ENCODE measurements at places on chromosomes 3 and 15.

DNA sequence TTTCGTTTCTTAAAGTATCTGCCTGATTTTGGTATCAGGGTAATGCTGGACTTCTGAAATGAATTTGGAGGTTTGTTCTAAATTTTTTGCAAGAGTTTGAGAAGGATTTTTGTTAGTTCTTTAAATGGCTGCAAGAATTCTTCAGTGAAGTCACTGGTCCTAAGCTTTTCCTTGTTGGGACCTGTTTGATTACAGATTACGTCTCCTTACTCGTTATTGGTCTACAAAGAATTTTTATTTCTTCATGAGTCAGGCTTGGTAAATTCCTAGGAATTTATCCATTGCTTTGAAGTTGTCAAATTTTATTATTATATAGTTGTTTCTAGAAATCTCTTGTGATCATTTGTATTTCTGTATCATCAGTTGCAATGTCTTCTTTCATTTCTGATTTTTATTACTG lies 196.0 kb downstream of the DPH6 start:
- DNase-seq: no peak

- DNase-seq: no peak
Observed at GRCh38 chr3:134621854-134622253, 29.0 kb downstream of the KY start.

DNA sequence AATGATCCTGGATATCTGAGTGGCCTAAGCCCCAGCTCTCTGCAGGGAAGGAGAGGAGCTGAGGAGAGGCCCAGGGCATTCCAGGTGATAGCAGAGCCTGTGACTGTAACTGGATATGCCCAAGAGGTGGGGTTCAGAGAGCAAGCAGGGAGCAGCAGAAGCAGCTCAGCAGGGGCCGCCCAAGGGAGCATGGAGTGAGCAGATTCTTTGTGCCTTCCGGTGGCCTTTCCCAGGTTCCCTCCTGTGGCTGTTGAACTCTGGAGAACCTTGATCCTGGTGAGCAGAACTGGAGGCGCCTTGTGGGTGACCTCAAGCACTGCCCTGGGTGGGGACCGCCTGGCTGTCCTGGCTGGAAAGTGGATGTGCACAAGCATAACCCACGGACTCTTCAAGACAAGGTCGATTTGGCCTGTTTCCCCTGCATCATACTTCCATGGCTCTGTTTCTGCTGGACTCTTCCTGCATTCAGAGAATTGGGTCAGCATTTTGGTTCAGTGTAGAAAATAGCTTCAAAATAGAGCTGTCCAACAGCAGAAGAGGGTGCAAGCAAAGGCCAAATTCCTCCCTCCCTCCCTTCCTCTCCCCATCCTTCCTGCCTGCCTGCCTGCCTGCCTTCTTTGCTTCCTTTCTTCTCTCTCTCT lies 76.1 kb downstream of the ARNT2 start:
- DNase-seq: no peak

GRCh38 chr3:58630076-58630709 lies 36.4 kb downstream of the FAM3D start:
- peak; percentile 77 for DNase-seq

DNA sequence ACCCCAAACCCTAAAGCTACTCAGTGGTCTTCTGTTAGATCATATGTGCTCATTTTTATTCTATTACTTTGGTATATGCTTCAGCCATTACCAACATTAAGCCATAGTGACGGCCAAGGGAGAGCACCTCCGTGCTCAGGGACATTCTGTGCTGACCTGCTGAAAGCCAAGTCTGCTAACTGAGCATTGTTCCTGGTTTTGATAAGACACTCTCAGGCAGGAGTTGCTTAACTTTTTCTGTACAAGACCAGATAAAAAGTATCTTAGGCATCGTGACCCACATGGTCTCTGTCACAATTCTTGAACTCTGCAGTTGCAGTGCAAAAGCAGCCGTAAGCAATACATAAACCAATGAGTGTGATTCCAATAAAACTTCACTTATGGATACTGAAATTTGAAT lies 100.6 kb downstream of the KLHL25 start:
- DNase-seq: no peak

DNA sequence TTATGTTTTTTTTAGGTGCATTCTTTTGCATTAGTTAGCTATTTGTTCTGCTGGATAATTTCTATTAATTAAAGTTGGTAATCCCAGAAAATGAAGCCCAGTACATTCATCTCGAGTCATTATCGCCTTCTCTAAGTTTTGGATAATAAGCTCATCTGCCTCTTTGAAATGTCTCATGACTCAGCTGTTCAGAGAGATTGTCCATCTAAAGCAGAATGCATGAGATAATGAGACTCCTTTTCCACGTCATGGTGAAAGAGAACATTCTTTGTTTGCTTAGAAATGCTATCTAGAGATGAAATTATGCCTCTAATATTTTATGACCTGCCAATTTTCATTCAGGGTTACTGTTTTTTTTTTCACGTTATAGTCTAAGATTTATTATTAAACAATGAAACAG lies 374.7 kb upstream of the GOLIM4 start:
- DNase-seq: no peak

- DNase-seq: no peak
Observed at GRCh38 chr3:185253645-185254410, at the start of gene EHHADH. Gene EHHADH (minus strand): TSS chr3:185254049. CDS start chr3:185254022, 27 bp downstream.

- no peak for DNase-seq
Observed at GRCh38 chr3:37248164-37248563, 73.8 kb upstream of the LRRFIP2 start.

GRCh38 chr3:64354956-64355355 lies 129.7 kb upstream of the PRICKLE2 start:
- DNase-seq: no peak

- DNase-seq: no peak
Observed at GRCh38 chr3:162601101-162601670, 1104.6 kb downstream of the OTOL1 start.

DNA sequence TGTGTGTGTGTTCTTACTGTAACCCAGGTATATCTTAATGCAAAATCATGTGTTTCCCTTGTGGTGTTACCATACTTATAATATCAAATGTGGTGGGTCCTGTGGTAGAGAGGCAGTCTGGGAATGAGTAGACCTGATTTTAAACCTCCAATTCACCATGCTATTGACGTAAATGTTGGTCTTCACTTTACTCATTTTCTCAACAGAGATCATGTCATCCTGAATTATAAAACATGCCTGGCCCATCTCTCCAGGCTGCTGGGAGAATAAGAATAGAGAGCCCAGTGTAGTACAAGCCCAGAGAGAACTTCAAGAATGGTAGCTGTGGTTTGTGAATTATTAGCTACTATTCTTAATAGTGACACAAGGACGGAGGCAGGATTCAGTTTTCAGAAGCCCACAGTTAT lies 88.1 kb downstream of the MBNL1 start:
- no peak for DNase-seq

DNA sequence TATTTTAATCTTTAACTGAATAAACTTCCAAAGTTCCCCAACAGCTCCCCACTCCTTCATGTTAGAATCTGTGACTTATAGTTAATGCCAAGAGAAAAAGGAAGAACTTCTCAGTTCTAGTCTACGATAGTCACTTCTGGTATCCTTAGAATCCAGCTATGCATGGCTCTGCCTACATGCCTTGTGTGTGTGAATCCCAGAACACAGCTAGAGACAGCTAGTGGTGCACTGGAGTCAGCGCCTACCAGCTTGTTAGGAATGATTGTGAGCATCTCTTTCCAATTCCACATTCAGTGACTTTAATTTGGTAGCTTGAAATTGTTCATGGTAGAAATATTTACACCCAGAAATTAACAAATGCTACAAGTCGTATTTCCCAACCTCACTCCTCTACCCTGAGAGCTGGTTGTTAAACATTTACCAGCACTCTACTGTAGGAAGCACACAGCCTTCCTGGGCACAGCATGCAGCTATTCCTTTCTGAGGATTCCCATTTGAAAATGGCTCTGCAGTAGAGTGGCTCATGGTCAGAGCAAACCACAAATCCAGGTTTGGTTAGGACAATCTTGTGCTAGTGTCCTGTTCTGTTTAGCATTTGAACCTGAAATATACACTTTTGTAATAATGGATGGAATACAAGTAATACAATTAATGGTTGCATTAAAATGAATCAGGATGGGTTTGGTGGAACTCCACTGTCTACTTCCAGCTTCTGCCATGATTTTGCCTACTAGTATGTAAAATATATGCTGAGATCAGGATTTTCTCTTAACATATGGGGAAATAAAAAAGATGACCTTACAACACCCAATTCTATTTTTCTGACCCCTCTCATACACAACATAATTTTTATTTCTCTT lies 371.0 kb upstream of the GBE1 start:
- DNase-seq: no peak

GRCh38 chr3:196712514-196713413 lies 587 bp downstream of the PIGX start:
- peak; percentile 61 for DNase-seq

- no peak for DNase-seq
Observed at GRCh38 chr3:42732829-42733459, 30.3 kb upstream of the HHATL start.

GRCh38 chr3:184771301-184772127 lies 40.5 kb upstream of the VPS8 start:
- DNase-seq: no peak

GRCh38 chr15:26790118-26790517 lies 17.3 kb upstream of the GABRB3 start:
- no peak for DNase-seq

DNA sequence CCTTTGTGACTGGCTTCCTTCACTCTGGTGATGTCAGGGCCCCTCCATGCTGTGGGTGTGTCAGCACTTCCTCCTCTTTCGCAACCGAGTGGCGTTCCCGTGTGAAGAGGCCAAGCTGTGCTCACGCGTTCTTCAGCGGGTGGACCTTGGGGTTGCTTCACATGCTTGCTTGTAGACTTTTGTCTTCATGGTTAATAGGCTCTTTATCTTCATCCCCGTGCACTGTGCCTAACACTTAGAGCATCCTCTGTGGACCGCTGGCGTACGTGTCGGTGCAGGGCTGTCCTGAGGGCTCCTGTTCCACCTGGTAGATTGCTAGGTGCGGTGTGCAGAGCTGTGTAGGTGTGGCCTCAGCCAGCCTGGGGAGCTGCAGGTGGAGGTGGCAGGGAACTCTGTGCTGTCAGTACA lies 182.3 kb downstream of the OR4M2 start:
- peak; percentile 41 for DNase-seq

GRCh38 chr15:38864827-38865581 lies 300.4 kb upstream of the RASGRP1 start:
- DNase-seq: no peak

DNA sequence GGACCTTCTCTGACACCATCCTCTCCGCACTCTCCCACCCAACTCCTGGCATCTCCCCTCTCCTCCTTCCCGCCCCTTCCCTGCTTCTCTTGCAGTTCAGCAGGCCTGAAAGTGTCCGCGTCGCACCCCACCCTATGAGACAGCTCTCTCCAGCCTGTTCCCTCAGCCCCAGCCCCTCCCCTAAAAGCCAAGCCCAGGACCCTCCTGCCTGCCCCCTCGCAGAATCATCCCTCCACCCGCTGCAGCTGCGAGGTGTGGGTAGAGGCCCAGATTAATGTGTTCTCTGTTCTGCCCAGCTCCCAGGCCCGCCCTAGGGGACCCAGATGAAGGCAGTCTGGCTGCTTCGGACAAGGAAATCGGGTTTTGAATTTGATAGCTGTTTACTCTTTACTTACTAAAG lies 410 bp downstream of the PRR23E start:
- DNase-seq: no peak

GRCh38 chr3:52507359-52507758 lies 12.2 kb downstream of the STAB1 start:
- DNase-seq: no peak

DNA sequence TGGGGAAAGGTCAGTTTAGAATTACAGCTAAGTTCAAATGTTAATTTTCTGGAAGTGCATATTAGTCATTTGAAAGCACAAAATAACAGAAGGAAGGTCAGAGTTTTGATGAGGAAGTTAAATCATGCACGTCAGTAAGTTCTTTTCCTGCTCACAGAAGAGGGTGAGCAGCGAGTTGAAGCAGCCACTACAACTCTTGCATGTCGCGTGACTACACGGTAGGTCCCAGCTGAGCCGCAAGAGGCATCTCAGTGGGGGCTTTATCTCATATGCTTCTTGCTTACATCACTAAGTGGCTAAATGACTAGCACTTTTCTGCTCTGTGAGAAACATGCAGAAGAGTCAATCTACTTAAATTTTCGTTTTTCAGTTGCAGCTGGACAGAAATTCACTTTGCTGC lies 21.3 kb upstream of the SEC62 start:
- peak; percentile 82 for DNase-seq

GRCh38 chr15:85374831-85375230 lies 5.6 kb upstream of the AKAP13 start:
- no peak for DNase-seq

DNA sequence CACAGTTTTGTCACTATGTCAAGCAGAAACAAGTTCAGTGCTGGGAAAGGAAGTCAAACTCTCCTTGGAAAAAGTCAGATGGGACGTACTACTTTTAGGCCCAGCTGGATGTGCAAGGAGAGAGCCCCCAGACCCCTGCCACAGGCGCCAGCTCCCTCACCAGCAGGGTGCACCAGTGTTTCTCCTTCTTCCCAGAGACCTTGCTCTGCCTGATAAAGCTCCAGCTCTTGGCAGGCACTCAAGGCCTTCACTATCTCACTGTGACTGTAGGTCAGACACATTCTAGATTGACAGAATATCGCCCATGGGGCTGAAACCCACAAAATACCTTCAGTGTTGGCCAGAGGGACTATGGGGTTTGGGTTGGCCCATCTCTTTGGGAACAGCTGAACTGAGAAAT lies 54.8 kb upstream of the CHRNB4 start:
- DNase-seq: no peak

DNA sequence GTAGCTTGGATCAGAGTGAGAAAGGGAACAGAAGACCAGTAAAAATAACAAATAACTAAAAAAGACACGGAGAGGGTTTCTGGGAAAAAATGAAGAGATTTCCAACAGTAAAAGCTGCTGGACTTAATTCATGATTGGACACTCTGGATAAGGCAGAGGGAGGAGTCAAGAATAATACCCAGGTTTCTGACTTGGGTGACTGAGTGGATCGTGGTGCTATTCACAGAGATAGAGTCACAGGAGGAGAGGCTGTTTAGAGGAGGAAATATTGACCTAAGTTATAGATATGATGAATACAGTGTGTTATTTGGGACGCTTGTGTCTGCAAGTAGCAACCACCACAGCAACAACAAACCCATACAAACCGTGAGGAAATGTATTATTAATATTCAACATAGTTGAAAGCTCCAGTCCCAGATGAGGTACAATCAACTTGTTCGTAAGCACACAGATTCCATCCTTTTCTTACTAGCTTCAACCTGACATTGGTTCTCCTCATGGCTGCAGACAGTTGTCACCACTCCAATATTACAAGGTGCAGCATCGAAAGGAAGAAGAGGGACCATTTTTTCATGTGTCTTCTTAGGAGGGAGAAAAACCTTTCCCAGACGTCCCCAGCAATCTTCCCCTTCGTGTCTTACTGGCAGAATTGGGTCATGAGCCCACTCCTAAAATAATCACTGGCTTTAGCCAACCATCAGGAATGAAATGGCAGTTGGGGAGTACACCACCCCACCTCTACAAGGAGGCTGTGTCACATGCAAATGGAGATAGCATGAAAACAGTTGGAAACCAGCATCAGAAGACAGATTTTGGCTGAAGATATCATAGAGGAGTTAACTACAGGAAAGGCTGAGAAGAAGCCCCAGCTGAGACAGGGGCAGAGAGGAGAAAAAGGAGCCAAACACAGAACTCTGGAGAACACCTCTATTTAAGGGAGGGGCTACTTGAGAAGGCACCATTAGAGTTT lies 387.8 kb downstream of the SHQ1 start:
- DNase-seq: no peak
